CD4-positive, alpha-beta T cell treated with Interleukin-15 for 4 hours (primary cell): ENCODE measurements at places on chromosomes 7 and 10.

DNA sequence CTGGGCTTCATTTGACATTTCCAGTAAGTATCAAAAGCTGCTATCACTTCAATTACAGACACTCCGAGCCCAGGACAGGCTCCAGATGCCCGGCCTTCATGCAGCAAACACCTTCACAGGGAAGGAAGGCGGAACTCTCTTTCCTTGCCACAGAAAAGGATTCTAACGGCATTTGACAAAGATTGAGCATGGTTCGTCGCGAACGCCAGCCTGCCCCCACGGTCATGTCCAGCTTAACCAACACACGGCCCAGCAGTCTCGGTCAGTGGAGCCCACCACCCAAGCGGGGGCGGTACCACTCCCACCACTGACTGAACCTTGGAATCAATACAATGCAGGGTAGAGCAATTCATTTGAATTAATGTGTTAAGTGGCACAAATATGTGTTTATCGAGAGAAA lies 607.2 kb downstream of the DNAJB6 start:
- DNase-seq: no peak

- no peak for DNase-seq
Measured at GRCh38 chr7:98256431-98256830, 4.4 kb upstream of the TECPR1 start.

DNA sequence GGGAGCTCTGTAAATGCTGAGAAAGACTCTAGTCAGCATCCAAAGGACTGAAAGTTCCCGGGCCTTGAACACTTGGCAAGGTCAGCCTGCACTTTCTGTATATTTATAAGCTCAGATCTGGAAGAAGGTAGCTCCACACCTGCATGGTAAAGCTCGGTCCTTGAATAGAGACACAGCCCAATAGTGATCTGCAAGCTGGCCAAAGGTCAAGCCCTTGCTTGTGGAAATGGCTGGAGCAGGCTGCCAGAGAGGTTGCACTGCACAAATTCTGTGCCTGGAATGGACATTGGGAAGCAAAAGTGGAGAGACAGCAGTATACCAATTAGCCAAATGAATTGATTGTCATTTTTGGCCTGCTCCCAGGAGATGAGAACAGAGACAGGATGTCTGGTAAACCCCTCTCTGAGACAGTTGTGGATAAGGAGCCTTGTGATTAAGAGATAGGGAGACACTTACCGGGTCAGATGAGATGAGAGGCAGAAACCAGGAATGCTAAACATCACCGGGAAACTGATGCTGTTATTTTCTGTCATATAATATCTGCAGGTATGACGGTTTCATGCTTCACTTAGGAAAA lies 8.0 kb upstream of the FRA10AC1 start:
- no peak for DNase-seq

DNA sequence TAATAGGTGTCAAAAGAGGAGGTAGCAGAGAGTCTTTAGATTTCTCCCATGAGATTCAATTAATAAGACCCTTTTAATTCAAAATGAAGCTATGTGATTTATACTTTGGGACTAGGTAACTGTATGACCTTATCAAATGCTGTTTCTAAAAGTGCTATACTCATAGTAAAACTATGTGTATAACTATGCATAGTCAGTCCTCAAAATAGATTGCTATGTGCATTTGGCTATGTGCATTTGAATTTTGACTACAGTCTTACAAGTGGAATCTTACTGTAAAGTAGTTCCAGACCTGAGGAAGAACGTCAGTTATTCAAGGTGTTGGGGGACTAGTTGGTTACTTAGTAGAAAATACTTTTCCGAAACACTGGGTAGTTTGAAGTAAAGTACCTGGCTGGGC lies 36.9 kb downstream of the ADD3 start:
- no peak for DNase-seq

- no peak for DNase-seq
Measured at GRCh38 chr10:76990561-76990960, 647.0 kb downstream of the KCNMA1 start.

- DNase-seq: no peak
Measured at GRCh38 chr7:94422827-94423460, 28.2 kb downstream of the COL1A2 start.

GRCh38 chr10:122050311-122050710 lies 61.3 kb downstream of the TACC2 start:
- no peak for DNase-seq

DNA sequence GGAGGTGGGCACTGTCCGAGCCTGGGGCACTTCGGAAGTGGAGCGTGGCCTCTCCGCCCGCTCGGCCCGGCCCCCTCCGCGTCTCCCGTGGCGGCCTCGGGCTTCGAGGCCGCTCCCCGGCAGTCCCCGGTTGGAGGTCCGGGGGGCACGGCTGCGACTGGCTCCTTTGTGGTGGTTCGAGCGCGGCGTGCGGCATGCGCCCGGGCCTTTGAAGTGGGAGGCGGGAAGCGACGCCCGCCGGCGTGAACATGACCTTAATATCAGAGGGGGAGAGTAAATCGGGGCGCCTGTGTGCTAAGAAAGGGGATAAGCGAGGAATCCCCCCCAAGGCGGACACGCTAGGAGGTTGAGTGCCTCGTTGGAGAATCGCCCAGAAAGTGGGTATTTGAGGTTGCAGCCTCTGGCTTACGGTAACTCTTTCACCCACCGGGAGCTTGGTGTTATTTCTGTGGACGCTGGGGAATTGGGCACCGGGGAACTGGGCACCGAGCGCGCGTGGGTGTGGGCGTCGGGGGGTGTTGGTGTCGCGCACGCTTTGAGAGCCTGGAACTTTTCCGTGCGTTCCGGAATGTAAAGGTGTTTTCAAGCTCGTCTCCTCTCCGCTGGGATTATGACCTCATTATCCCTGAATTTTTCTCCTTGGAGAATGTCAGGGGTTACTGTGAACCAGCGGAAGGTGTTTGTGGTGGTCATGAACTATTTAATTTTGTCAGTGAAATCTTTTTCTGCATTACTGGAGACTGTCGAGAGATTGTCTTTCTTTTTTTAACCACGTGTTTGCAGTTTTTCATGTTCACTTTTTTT lies 660 bp downstream of the SUV39H2 start:
- no peak for DNase-seq

- DNase-seq: no peak
Measured at GRCh38 chr10:32961895-32962369, 3.9 kb upstream of the ITGB1 start.

GRCh38 chr10:69360485-69361302 lies 56.0 kb downstream of the TACR2 start:
- no peak for DNase-seq

DNA sequence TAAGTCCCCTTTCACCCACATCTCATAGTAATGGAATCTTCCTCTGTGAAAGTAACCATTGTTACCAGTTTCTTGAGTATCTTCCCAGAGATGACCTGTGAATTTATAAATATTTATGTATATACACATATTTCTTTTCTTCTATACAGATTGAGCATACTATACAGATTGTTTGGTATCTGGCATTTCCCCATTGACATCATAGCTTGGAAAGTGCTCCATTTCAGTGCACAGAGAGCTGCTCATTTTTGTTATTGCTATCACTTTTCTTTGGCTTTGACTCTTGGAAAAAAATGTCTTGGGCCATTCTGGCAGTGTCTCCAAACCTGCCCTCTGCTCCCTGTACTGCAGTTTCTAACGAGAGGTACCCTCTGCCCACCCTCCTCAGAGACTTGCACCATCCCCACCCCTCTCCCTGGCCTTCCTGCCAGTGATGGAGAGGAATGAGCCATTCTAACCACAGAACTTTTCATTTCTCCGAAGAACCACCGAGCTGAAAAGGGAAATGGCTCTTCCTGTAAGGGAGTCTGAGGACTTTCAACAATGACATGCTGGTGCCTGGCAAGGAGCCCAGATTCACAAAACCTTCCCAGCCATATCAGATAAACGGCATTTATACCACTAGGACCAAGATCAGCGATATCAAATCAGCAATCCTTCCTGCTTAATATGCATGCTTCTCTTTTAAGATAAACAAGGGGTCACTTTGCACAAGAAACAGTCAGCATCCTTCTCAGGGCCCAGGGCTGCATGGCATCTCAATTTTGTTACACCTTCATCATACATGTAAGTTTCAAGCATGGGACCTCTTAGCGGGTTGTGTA lies 19.7 kb upstream of the CCSER2 start:
- DNase-seq: peak; percentile 45

- no peak for DNase-seq
Measured at GRCh38 chr10:133110609-133111275, 23.0 kb downstream of the ADGRA1 start.

GRCh38 chr7:23469961-23470250 lies 385 bp downstream of the IGF2BP3 start:
- DNase-seq: no peak

GRCh38 chr10:112221545-112221944 lies 38.0 kb upstream of the GPAM start:
- DNase-seq: no peak

GRCh38 chr7:7920481-7920880 lies 48.1 kb upstream of the GLCCI1 start:
- peak; percentile 50 for DNase-seq

GRCh38 chr10:59668096-59668495 lies 41.6 kb downstream of the SLC16A9 start:
- no peak for DNase-seq

DNA sequence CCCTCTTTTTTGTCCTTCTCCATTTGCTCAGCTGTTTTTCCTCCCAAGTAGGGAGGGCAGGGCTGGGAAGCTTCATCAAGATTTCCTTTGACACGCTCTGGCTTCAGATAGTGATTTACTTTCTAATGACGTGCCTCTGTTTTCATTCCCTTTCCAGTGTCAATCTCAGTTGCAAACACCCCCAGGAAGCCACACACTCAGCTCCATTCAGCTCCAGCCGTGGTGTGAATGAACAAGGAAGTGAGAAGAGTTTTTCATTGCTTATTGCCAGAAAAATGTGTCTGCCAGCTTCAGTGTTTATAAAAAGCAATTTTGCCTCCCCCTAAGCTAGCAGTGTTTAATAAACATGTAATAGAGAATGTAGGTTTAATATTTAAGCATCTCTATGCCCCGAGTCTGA lies 108.7 kb upstream of the DPP6 start:
- DNase-seq: no peak

GRCh38 chr10:89567576-89568245 lies 32.3 kb upstream of the SLC16A12 start:
- DNase-seq: no peak

DNA sequence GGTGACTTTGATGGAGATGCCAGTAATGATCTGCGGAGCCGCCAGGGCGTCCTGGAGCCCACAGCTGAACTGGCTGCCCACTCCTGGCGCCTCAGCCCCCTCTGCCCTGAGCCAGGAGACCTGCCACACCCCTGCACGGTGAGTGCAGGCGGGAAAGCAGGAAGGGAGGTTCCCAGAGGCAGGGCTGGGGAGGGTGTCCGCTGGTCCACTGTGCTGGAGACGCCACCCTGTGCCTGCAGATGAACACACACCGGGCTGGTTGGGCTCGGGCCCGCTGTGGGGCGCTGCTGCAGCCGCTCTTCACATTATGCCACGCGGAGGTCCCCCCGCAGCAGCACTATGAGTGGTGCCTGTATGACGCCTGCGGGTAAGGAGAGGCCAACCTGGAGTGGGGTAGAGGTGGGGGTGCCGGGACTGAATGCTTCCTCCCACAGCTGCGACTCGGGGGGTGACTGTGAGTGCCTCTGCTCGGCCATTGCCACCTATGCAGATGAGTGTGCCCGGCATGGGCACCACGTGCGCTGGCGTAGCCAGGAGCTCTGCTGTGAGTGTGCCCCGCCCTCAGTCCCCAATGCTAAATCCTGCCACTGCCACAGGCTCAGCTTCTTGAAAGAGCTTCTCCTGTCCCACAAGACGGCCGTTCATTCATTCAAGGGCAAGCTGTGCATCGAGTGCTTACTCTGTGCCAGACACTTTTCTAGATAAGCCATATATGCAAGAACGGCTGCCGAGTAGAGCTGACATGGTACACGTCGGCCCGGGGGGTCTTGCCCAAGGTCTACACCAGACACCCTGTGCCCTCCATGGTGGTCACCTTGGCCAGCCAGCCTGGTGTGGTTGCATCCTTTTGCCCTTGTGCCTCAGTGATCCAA lies 14.3 kb upstream of the ZNF467 start:
- DNase-seq: no peak

GRCh38 chr7:31478721-31479120 lies 35.2 kb upstream of the ITPRID1 start:
- DNase-seq: no peak

DNA sequence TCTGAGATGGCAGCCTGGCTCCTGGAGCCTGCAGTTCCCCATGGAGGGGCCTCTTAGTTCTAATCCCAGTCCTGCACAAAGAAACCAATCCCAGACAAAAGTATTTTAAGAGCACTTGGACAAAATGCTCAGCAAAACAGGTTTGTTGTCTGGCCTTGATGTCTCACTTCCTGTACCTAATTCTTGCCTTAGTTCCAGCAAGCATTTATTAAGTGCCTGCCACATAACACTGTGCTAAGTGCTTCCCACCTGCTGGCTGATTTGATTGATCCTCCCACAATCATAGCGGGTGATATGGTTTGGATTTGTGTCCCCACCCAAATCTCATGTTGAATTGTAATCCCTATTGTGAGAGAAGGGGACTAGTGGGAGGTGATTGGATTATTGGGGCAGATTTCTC lies 65.7 kb upstream of the HABP2 start:
- no peak for DNase-seq

DNA sequence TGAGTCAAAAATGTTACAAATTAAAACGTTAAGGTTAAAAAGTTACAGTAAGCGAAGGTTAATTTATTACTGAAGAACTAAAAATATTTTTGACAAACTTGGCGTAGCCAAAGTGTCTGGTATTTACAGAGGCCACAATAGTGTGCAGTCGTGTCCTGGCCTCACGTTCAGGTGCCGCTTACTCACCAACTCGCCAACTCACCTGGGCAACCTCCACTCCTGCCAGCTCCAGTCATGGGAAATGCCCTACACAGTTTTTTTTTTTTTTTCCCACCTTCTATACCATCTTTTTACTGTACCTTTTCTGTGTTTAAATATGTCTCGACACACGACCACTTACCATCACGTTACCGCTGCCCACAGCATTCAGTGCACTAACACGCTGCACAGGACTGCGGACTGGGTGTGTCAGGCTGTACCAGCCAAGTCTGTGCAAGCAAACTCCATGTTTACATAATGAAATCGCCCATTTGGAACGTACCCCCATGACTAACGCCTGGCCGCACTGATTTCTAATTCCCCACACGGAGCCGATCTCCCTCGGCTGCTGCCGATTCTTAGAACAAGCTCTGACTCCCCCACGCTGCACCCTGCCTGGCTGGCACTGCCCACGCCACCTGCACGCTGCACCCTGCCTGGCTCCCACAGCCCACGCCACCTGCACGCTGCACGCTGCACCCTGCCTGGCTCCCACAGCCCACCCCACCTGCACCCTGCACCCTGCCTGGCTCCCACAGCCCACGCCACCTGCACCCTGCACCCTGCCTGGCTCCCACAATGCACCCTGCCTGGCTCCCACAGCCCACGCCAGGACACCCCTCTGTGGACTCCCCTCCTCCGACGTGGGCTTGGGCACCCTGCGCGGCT lies 203.1 kb downstream of the ZMYND11 start:
- no peak for DNase-seq
